ENCODE measurements at places on chromosomes 6 and 20.

- no peak for DNase-seq
These were observed 25.0 kb downstream of the TMEM242 start for GRCh38 chr6:157298216-157298724.

GRCh38 chr6:11804701-11805100 is 26.1 kb upstream of the ADTRP start:
- no peak for DNase-seq

DNA sequence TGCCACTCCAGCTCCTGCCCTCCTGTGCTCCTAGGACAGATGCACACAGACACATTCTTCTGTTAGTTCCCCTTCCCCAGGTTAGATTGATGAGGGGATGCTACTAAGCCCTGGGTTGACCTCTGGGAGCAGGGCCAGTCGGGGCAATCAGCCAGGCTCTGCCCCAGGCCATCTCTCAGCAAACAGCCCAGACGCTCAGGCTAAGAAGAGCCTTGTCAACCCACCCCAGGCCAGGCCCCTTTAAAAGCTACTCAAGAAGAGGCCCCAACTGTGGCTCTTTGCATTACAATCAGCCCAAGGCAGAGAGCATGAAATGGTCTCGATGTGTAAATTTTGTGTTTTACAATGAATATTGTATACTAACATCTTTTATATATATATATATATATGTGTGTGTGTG is 107.4 kb downstream of the TFAP2A start:
- no peak for DNase-seq

DNA sequence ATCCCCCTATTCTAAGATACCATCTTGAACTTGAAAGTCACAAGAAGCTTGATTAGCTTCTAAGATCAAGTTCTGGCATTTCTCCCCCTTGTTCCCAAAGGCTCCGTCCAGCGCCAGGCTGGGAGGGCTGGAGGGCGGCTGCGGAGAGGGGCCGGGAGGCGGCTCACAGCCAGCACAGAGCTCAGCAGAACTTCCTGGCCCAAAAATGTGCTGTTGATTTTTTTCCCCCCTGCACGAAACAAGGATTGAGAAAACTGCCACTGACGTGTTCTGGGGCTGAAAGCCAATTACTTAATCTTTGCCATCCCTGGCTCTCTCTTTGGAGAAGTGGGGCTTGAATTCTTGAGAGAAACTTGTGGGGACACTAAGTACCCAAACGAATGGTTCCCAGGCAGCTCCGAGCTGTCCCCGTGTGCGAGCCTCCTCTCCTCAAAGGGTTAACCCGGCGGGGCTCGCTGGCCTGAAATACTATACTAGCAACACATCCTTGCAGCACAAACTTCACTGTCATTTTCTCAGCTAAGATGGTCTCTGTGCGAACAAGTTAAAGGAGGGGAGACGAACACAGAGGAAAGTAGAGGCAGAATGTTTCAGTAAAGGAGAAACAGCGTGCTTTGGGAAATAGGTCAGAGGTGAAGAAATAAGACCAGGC is 452 bp downstream of the TRAF3IP2 start:
- peak; percentile 60 for DNase-seq

GRCh38 chr6:157209865-157210530 is 113.3 kb downstream of the TMEM242 start:
- DNase-seq: no peak

DNA sequence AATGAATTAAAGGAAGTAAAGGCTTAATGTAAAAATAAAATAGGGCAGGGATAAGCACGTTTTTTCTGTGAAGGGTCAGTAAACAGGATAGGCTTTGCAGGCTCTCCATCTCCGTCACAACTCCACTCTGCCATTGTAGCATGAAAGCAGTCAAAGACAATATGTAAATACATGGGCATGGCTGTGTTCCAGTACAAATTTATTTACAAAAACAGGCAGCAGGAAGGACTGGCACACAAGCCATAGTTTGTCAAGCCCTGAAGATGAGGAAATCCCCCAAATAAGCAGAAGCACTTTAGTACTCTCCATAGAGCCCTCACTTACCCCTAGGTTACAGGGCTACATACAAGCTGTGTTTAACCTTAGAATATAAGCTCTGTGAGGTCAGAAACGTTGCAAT is 8.9 kb upstream of the FBXO9 start:
- DNase-seq: no peak

DNA sequence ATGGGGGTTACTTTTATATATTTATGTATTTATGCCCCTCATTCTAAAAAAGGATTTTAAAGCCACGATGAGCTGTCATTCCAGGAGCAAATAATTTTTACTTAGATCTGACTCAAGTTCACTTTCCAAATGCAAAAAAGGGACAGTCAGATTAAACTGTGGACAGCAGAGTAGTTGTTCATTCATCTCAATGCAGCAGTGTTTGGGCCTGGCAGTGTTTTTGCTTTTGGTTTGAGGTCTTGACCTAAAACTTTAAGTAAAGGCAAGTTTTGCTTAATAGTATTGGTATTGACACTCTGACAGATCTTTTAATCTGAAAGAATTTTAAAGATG is 13.9 kb downstream of the JARID2 start:
- DNase-seq: no peak

DNA sequence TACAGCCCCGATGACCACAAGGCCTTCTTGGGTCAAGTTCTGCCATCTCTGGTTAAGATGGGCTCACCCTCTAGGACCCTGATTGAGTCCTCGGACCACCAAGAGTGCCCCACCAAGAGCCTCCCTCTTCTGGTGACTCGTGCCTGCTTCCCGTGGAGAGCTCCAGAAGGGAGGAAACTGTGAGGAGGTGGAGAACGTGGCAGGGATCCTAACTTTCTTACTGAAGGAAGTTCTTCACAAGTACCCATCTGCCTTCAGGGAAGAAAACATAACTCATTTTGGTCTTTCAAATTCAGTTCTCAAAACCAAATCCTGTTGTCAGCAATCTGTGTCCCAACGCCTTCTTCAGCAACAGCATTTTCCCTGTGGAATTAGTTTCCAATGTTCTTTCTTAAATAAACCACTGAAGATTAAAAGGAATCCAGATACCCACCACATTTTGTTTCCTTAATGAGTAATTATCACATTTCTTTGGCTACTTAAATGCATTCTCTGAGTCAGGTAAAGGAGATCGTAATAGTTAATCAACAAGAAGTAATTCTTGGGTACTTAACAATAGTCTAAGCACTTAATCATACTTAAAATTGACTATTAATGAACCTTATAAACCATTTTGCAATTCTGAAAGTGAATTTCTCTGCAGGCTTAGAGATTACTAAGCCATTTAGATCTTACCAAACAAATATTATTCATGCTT is 185.8 kb upstream of the SGK1 start:
- DNase-seq: no peak

DNA sequence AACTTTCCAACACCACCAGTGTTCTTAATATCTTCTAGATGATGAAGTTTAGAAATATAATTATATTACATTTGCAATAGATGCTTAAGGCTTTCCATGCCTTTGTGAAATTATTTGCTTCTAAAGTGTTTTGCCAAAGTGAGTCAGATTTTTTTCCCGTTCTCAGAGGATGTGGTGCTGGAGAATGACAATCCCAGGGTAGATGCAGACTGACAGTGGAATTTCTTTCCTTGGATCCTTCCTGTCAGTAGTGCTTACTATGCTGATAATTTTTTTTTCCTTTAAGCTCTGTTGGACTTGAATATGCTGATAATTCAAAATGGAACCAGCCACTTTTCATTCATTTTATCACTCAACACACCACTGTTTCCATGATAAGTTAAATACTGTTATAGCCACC is 59.9 kb upstream of the SOX4 start:
- no peak for DNase-seq

Data from caudate nucleus (tissue), 63 donors.